ENCODE measurements at places on chromosomes 16 and 17.

- peak; percentile 95 for DNase-seq
These were observed 16.6 kb upstream of the DLX4 start for GRCh38 chr17:49952209-49952911.

DNA sequence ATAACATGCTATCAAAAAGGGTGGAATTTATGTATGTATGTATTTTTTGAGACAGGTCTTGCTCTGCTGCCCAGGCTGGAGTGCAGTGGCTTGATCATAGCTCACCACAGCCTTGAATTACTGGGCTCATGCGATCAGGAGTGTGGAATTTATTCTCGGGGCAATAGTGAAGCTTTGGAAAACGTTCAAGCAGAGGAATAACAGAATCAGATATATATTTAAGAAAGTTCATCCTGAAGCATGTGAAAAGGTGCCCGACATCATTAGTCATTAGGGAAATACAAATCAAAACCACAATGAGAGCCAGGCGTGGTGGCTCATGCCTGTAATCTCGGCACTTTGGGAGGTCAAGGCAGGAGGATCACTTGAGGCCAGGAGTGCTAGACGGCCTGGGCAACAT is 7.7 kb upstream of the ITGAE start:
- no peak for DNase-seq

DNA sequence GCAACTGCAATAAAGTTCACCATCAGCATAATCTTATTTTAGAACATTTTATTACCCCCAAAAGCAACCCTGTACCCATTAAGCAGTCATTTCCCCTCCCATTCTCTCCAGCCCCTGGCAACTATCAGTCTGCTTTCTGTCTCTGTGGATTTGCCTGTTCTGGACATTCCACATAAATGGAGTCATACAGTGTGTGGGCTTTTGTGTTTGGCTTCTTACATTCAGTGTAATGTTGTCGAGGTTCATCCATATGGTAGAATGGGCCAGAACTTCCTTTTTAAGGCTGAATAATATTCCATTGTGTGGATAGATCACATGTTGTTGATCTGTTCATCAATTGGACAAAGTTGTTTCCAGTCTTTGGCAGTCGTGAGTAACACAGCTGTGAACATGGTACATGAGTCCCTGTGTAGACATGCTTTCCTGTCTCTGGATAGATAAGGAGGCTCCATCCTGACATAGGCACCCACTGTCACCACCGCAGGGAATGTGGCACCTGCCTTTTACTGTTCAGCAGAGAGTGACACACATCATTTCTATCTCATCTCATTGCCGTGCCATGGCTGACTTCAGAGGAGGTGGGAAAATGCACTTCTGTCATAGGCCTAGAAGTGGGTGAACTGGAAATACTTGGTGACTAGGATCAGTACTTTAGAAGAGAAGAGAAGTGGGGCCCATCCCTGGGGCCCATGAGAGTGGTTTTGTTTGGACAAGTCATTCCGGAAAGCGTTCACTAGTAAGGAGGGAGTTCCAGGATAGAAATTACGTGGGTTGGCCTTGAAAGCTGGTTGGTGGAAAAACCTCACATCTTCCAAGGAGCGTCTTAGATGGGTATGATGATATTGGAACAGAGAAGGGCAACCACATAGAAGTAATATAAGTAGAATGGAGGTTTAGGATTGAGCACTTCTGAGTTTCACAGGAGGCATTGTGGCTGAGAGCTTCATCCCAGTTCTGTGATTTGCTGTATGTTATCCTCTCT is 25.8 kb downstream of the EPN2 start:
- peak; percentile 52 for DNase-seq

DNA sequence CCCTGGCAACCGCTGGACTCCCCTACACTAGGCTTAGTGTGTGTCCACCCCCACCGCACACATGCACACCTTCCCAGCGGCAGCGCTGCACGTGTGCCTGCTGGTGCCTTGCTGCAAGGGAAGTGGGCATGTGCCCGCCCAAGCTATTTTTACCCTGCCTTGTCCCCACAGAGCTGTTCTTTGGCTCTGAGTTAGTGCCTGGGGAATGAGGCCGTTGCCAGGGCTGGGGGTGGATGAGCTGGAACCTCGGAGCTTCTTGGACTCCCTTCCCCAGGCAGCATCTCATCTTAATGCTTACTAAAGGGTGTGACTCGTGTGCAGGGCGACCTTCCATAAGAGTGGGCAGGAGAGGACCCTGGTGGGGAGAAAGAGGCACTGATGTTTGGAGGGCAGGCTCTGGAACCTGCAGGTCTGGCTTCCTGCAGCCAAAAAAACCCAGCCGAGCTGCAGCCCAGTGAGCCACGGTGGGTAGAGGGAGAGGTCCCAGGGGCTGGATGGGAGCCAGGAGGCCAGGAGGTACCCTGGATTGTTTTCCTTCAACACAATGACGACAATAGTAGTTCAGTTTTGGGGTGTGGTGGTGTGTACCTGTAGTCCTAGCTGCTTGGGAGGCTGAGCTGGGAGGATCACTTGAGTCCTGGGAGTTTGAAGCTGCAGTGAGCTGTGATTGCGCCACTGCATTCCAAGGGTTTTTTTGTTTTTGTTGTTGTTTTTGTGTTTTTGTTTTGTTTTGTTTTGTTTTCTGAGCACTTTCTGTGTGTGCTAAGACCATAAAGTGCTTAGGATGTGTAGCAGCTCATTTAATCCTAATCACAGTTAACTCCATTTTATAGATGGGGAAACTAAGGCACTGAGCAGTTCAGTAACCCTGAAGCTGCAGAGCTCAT is 119.1 kb downstream of the RAB11FIP4 start:
- peak; percentile 87 for DNase-seq

GRCh38 chr16:67922221-67922620 is 9.4 kb downstream of the CTRL start:
- DNase-seq, result no peak

- no peak for DNase-seq
These were observed 25.9 kb downstream of the NKD1 start for GRCh38 chr16:50573947-50574744.

DNA sequence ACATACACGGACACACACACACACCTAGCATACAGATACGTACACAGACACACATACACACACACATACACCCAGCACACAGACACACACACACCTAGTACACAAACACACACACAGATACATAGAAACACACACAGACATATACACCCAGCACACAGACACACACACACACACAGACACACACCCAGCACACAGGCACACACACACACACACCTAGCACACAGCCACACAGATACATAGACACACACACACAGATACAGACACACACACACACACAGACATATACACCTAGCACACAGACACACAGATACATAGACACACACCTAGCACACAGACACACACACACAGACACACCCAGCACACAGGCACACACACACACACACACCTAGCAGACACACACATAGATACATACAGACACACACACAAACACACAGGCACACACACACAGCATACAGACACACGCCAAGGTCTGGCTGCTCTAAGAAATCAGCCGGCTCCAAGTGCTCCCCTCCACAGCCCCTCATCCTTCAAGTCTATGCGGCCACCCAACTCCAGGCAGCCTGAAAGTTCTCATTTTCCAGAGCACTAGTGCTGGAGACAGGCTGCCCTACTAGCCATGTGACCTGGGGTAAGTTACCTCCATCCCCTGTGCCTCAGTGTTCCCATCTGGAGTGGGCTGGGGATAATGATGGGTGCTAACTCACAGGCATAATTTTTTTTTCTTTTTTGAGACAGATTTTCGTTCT is 13.2 kb downstream of the NR1D1 start:
- DNase-seq, result peak; percentile 79

- DNase-seq, result peak; percentile 96
These were observed 2.7 kb upstream of the HSD11B2 start for GRCh38 chr16:67428146-67428731.

GRCh38 chr17:51144266-51145022 is 8.9 kb upstream of the NME1 start:
- no peak for DNase-seq

GRCh38 chr17:596287-596686 is 118.4 kb downstream of the VPS53 start:
- peak; percentile 85 for DNase-seq

GRCh38 chr17:17462048-17462824 is 14.6 kb upstream of the MED9 start:
- DNase-seq, result no peak

GRCh38 chr16:83946781-83947566 is 6.1 kb upstream of the OSGIN1 start:
- peak; percentile 74 for DNase-seq

- DNase-seq, result peak; percentile 42
These were observed 1.1 kb upstream of the PRPSAP1 start for GRCh38 chr17:76354747-76355310.

DNA sequence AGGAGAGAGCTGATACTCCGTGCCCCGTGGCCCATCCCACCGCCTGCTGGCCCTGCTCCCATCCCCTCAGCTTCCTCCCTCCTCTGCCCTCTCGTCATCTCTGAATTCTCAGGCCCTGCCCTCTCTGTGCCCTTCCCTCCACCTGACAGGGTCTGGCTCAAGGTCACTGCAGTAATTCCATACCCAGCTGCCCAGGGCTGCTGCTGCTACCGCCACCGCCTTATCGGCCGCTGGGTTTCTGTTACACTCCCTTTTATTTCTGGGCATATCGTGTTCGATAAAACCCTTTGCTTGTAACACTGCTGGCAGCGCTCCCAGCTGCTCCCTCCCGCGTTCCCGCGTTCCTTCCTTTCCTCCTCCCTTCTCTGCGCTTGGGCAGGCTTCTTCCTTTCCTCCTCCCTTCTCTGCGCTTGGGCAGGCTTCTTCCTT is 1.2 kb downstream of the EPN3 start:
- peak; percentile 92 for DNase-seq

DNA sequence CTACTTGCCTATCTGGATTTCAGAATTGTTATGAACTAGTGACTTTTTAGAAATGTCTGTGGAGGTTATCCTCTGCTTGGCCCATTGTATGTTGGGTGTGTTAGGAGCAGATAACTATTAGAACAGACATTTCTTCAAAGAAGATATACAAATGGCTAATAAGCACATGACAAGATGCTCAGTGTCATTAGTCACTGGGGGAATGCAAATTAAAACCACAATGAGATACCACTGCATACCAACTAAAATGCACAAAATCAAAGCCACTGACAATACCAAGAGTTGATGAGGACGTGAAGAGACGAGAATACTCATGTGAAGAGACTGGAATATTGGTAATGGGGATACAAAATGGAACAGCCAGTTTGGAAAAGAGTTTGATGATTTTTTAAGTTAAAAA is 39.2 kb downstream of the CEP112 start:
- no peak for DNase-seq

DNA sequence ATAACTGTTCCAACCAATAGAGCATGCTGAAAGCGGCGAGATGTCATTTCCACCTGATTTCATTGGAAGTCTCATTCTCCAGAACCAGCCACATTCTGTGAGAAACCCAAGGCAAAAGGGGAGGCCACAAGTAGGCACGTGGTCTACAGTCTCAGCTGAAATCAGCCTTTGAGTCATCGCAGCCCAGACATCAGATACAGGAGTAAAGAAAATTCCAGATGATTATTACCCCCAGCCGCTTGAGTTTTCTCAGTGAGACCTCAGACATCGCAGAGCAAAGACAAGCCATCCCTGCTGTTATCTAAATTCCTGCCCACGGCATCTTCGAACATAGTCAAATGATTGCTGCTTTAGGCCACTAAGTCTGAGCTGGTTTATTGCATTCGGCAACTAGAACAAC is 23.1 kb downstream of the STAT3 start:
- DNase-seq, result peak; percentile 89

DNA sequence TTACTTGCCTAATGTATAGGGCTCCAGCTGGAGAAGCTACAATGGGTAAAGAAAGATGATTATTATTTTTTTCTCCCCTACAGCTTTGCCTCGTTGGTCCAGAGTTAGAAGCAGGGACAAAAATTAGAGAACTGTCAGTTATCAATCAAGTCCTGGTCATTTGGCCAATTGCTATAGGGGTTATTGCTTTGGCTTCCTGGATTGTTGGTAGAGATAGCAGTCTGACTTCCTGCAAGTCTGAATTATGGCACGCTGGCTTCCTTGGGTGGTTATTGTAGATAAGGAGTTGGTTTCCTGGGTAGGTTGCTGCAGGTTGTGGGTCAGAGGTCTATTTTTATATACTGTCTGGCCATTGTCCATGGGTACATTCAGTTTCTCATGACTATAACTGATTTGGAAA is 84.7 kb upstream of the ELAC2 start:
- DNase-seq, result peak; percentile 4

GRCh38 chr17:811051-811784 is 29.1 kb downstream of the MRM3 start:
- DNase-seq, result peak; percentile 76

DNA sequence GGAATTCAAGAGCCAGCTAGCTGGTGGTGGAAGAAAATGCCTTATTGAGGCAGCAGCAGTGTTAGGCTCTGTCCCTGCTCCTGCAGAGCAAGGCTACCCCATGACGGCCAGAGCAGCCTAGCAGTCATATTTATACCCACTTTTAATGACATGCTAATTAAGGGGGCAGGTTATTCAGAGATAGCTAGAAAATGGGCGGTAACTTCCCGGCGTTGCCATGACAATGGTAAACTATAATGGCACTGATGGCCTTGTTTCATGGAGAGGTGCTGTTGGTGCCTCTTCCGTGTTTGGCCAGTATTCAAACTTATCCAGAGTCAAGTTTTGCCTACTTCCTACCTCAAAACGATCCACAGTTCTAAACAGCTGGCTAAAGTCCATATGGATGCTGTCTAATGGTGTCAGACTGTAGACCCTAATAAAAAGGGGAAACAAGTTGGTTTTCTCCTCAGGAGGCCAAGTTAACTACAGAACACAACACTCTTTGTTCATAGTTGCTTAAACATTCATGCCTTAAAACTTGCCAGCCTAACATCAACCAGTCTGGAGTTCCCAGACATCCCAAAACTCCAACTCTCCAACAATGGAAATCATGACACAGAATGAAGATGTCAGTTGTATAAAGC is 3.7 kb upstream of the SCNN1B start:
- peak; percentile 71 for DNase-seq

- DNase-seq, result no peak
These were observed 350.2 kb downstream of the KIF2B start for GRCh38 chr17:54172985-54173316.

DNA sequence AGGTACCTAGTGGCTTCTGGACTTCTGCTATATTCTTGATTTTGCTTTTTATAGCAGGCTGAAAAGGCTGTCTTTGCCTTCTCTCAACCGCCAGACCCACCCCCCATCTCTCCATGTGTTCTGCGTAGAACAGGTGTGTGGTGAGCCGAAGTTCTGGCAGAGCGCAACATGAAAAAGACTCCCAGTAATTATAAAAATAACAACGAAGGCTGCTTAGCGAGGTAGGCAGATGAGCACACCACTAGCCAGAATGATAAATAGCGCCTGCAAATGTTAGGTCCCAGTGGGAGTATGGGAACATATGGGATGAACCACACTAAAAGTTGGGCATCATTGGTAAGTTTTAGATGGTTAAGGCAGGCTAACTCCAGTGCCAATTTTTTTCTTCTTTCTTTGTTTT is 14.0 kb upstream of the RBFOX1 start:
- DNase-seq, result no peak
